ENCODE measurements at places on chromosomes 4 and X.

DNA sequence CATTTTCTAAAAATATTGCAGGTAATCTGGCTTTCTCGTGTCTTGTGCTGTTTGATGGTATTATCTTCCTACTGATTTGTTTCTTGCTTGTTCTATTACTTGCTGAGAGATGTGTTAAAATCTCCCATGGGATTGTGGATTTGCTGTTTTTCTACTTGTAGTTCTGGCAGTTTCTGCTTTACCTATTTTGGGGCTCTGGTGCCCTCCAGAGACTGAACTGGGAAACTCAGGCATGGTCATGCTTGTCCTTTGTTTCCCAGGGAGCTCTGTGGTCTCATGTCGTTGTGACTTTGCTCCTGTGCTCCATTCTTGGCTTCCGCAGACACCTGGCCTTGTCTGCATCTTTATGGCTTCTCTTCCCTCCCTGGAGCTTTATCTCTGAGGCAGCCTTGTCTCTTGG lies 39.5 kb downstream of the NSD2 start:
- DNase-seq: no peak

GRCh38 chr4:102751941-102752340 lies 8.8 kb downstream of the MANBA start:
- DNase-seq: peak; percentile 51

- no peak for DNase-seq
These were observed 40.8 kb downstream of the PSAPL1 start for GRCh38 chr4:7393601-7394575.

DNA sequence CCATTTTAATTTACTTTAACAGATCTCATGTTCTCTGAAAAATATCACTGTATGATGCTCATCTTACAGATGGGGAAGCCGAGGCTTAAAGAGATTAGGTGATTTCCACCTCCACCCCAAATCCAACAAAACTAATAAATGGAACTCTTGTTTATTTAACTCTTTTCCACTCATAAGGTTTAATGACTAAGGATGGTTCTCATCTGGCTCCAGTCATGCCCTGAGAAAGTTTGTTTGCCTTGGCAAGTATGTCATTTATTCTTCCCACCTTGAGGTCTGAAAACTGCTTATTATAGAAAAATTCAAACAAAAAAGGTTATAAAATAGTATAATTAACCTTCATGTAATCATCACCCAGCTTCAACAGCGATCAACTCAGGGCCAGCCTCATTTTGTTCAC lies 56.3 kb downstream of the PPEF2 start:
- no peak for DNase-seq

DNA sequence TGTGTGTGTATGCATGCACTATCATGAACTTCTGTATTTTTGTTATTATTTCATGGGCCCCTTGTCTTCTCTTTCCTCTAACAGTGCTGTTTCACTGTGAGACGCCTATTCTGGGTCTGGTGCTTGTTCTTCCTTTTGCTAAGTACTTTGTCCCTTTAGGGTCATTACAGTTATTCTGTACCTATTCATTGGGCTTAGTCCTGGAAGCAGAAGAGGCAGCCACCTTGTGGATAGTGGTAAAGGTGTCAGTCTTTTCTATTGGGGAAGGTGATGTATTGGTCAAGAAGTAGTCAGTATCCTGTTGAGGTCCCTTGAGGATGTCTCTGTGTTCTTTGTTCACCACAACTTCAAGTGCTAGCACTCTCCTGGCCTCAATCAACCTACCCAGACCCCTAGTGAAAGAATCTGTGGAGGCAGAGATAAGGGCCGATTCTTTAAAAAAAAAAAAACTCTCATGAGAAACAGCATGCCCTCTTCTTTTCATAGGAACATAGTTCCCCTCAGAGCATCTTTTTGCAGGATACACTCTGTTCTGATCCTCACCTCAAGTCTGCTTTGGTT lies 593.8 kb downstream of the SPRY1 start:
- no peak for DNase-seq

DNA sequence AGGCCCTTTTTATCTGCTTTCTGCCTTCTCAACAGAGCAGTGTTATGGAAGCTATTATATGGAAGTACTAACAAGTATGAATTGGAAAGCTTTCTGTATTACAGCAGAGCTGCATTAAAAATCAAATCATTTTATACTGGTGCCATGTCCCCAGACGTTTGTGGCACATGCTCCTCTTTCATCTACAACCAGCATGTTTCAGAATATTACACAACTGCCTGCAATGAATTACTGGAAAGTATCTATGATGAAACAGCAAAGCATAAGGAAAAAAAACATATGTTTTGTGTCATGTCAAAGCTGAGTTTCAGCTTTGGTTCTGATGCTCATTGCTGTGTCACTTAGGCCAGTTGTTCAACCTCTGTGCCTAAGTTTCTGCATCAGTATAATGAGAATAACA lies 576.8 kb downstream of the GBA3 start:
- DNase-seq: no peak

DNA sequence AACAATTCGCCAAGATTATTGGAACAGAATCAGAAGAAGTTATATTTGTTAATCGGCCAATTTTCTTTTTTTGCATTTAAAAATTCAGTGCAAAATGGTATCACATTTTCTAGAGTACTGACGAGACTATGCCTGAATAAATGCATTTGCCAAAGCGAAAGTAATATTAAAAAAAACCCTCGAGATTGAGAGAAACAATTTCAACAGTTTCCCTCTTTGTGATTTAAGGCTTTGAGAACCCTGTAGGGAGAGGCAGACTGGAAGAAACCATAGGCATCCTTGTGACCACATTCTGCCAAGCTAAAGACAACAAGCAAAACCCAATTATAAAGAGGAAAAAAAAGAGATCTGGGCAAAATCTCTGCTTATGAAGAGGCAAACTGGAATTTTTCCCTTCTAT lies 218.1 kb upstream of the GK2 start:
- DNase-seq: no peak

Measured in CD14-positive monocyte (primary cell).